Small intestine (tissue), 16 donors: ENCODE measurements at places on chromosomes 5 and 9. TPM values are rescaled to one million over a fixed set of nuclear protein-coding genes. Genes with fewer than 3 reads are reported as not detected.

GRCh38 chr5:144156767-144157171, 13.7 kb downstream of the YIPF5 start:
- DNase-seq = peak; percentile 23

DNA sequence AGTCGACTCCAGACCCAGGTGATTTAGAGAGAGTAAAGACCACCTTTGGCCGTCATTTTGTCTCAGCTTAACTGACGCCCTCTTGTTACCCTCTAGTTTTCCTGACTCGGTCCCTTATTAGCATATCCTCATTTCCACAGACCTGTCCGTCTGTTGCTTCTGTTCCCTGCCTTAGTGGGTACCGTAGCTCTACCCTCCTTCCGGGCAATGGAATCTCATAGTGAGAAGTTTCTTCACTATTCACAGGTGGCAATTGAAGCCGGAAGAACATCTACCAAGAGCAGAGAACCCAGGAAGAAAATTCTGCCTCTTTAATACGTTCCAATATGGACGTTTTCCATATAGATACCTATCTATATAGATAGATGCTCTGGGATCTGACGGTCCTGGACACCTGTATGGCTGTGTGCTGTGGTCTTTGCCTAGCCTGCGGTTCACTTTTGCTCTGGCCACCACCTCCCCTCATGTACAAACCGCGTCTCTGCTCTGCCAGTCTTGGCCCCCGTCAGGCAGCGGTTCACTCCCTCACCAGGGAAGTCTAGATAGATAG, 652 bp upstream of the TMEM161B start:
- peak; percentile 57 for DNase-seq

GRCh38 chr5:79772651-79773050, 83.0 kb downstream of the CMYA5 start:
- no peak for DNase-seq

Gene SPAAR
- 0.45 TPM for polyA plus RNA-seq

Gene PCDHA12
- polyA plus RNA-seq = not detected
